ENCODE measurements at places on chromosomes 16 and 17. TPM values are rescaled to one million over a fixed set of nuclear protein-coding genes. Genes with fewer than 3 reads are reported as not detected.
A peak's percentile ranks its signal among the peaks of the same experiment; 100 is the strongest.

DNA sequence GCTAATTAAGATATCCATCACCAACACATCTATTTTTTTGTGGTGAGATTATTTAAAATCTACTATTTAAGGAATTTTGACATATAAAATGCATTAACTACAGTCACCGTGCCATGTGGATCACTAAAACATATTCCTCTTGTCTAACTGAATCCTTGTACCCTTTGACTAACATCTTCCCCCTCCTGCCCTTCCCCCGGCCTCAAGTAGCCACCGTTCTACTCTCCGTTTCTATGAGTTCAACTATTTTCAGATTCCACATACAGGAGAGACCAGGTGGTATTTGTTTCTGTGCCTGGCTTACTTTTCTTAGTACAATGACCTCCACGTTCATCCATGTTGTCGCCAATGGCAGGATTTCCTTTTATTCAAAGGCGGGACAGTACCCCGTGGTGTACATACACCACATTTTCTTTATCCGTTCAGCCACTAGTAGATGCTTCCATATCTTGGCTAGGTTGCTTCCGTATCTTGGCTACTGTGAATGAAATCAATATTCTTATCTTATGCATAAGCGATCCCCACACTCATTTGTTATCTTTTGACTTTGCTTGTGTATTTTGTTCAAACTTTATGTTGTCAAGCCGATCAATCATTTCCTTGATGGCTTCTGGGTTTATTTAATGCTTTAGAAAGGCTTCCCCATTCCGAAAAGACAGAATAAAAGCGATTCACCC, 134.7 kb downstream of the KCNJ12 start:
- H3K27me3 ChIP-seq, result peaks cover 2% of the 10 kb centered on the region
- peak; percentile 36 for DNase-seq
- no peak overlapping the region for H3K27ac ChIP-seq
- H3K4me1 ChIP-seq, result peaks cover 5% of the 10 kb centered on the region
- no peaks in the 10 kb centered on the region for H3K36me3 ChIP-seq

DNA sequence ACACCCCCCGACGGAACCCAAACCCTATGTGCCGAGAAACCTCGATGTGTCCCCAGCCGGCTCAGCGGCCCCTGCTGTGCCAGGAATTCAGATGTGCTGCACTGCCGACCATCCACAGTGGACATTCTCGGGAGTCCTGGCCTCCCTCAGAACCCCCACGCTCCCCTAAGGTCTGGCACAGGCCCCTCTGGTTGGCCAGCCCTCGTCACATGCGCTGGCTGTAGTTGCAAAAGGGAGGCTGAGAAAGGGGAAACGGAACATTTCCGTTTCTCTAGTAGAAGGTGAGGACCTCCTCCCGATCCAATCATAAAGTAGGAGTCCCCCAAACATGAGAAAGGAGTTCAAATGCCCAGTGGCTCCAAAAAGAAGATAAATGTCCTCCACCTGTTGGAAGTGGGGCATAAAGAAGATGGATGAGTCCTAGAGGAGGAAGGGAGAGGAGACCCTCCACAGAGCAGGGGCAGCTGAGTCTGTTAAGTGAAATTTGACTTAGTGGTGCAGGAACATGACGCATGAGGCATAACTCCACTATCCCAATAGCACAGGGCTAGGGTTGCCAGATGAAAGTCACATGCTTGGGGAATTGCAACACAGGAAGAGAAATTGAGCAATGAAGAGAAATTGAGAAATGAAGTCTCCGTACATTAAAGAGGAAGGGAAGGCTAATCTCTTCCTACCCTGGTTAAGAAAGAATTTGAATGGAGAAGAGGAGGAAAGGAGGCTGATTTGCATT, 49.3 kb upstream of the WSB1 start:
- no peaks in the 10 kb centered on the region for H3K27me3 ChIP-seq
- H3K4me3 ChIP-seq, result no peak overlapping the region
- DNase-seq, result peak; percentile 27
- H3K4me1 ChIP-seq, result no peaks in the 10 kb centered on the region
- peak overlapping the region; percentile 22 for H3K27ac ChIP-seq

GRCh38 chr16:16988963-16989362, 481.8 kb downstream of the XYLT1 start:
- no peaks in the 10 kb centered on the region for H3K36me3 ChIP-seq
- no peaks in the 10 kb centered on the region for H3K4me1 ChIP-seq
- H3K27ac ChIP-seq, result no peak overlapping the region
- no peak overlapping the region for H3K4me3 ChIP-seq

GRCh38 chr17:34135841-34136240, 119.2 kb upstream of the CCL2 start:
- no peaks in the 10 kb centered on the region for H3K27me3 ChIP-seq
- no peaks in the 10 kb centered on the region for H3K36me3 ChIP-seq
- no peak overlapping the region for H3K27ac ChIP-seq

The MYH11 gene
- total RNA-seq, result 175 TPM

GRCh38 chr17:1762901-1763898, 1.3 kb downstream of the SERPINF1 start:
- peak; percentile 68 for DNase-seq
- H3K27me3 ChIP-seq, result no peaks in the 10 kb centered on the region

The KRTAP4-1 gene
- not detected for total RNA-seq

The CACNG3 gene
- total RNA-seq, result not detected

DNA sequence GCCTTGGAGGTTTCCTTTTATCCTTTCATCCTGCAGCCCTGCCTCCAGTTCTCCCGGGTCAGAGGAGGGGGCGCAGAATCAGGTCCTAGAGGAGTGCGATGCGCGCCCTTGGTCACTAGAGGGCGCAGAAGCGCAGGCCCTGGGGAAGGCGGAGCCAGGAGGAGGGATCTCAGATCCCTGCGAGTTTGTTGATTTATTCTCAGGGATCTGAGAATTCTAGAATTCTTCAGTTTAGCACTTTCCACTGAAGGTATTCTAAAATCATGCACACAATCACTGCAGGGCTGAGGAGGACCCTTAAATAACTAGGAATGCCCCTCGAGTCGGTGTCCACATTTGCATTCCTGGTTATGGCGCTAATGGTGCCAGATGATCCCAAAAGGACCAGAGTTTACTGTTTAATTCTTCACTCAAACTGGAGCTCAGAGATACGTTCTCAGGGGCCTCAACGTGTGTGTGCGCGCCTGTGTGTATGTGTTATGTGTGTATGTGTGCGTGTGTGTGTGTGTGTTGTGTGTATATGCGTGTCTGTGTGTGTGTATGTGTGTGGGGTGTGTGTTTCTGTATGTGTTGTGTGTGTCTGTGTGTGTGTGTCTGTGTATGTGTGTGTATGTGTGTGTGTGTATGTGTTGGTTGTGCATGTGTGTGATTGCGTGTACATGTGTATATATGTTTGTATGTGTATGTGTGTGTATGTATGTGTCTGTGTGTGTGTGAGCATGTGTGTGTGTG, 6.9 kb upstream of the ELAC2 start:
- H3K4me3 ChIP-seq, result no peak overlapping the region
- no peaks in the 10 kb centered on the region for H3K36me3 ChIP-seq
- DNase-seq, result peak; percentile 78
- H3K4me1 ChIP-seq, result peaks cover 6% of the 10 kb centered on the region
- no peaks in the 10 kb centered on the region for H3K27me3 ChIP-seq

DNA sequence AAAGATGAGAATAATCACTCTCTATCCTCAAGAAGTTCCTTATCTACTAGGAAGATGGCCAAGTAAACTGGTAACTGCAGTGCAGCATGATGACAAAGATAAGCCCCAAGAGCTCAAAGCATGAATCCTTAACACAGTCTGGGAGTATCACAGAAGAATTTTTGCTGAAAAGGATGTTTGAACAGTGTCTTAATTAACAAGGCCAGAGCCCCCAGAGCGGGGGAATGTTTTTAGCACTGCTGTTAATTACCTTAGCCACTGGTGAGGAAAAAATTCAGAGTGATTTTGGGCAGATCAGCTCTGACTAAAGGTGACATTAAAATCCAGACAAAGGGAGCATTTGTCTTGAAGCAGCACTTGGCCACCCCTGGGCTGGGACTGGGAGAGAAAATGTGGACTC, 30.1 kb downstream of the ADAMTS18 start:
- DNase-seq, result no peak
- no peaks in the 10 kb centered on the region for H3K27me3 ChIP-seq
- H3K4me3 ChIP-seq, result no peak overlapping the region

DNA sequence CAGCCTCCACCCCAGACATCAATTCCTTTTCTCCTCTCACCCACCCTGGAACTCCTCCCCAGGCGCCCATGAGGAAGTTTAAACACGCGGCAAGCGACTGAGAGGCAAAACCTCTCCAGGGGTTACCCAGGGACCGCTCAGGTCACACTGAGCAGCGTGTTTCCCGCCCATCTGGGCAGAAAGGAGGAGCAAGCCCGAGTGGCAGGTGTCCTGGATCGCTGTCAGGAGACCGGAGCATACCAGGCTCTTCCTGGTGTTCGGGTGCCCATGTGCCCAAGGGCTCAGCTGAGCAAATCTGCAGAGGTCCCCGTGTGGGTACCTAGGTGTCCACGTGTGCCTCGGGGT, 491 bp downstream of the SLC25A19 start:
- H3K4me1 ChIP-seq, result peaks cover 3% of the 10 kb centered on the region
- peak overlapping the region; percentile 71 for H3K4me3 ChIP-seq
- DNase-seq, result no peak
- no peaks in the 10 kb centered on the region for H3K27me3 ChIP-seq

DNA sequence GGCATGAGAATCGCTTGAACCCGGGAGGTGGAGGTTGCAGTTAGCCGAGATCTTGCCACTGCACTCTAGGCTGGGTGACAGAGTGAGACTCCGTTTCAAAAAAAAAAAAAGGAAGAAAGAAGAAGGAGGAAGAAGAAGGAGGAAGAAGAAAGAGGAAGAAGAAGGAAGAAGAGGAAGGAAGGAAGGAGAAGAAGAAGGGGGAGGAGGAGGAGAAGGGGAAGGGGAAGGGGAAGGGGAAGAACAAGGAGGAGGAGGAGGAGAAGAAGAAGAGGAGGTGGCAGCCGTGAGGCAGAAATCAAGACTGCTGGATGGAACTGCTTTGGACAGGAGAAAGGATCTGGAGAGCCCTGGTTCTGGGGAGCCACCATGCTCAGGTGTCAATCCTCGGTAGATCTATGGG, 29.7 kb upstream of the PEMT start:
- H3K4me1 ChIP-seq, result no peaks in the 10 kb centered on the region
- H3K4me3 ChIP-seq, result no peak overlapping the region
- no peaks in the 10 kb centered on the region for H3K36me3 ChIP-seq
- no peaks in the 10 kb centered on the region for H3K27me3 ChIP-seq

The SLC5A2 gene
- total RNA-seq, result 4.8 TPM
